ENCODE measurements at places on chromosomes 5 and 9. TPM values are rescaled to one million over a fixed set of nuclear protein-coding genes. Genes with fewer than 3 reads are reported as not detected.
A peak's percentile ranks its signal among the peaks of the same experiment; 100 is the strongest.

The AFF4 gene
- 63.6 TPM for total RNA-seq

The AIF1L gene
- total RNA-seq: 95.1 TPM

- H3K27ac ChIP-seq: no peak overlapping the region
- H3K27me3 ChIP-seq: no peaks in the 10 kb centered on the region
- no peaks in the 10 kb centered on the region for H3K36me3 ChIP-seq
Observed at GRCh38 chr9:12930906-12931305, 156.1 kb downstream of the LURAP1L start.

GRCh38 chr5:979100-979817 is 29.3 kb upstream of the NKD2 start:
- no peak for DNase-seq
- H3K36me3 ChIP-seq: no peaks in the 10 kb centered on the region
- H3K4me1 ChIP-seq: peaks cover 21% of the 10 kb centered on the region
- H3K4me3 ChIP-seq: no peak overlapping the region

- H3K4me1 ChIP-seq: peaks cover 28% of the 10 kb centered on the region
- H3K36me3 ChIP-seq: no peaks in the 10 kb centered on the region
- DNase-seq: no peak
- H3K4me3 ChIP-seq: no peak overlapping the region
- peaks cover 100% of the 10 kb centered on the region for H3K27me3 ChIP-seq
- H3K27ac ChIP-seq: no peak overlapping the region
Observed at GRCh38 chr5:73433982-73434342, 14.6 kb downstream of the FOXD1 start.

DNA sequence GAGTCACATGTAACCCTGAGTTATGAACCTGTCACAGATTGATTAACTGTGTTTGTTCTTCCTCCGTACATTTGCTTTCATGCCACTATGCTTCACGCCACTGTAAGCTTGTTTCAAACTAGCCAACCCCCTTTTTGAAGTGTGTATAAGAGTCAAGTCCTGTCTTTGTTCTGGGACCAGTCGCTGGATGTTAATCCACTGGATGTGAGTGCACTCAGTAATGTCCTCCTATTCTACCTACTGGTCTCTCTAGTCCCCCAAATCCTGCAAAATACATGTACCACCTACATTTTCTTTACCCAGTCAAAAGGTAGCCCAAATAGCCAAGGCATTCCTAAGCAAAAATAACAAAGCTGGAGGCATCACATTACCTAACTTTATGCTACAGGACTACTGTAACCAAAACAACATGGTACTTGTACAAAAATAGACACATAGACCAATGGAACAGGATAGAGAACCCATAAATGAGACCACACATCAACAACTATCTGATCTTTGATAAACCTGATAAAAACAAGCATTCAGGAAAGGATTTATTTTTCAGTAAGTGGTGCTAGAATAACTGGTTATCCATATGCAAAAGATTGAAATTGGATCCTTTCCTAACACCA is 1139.1 kb upstream of the SEMA6A start:
- DNase-seq: no peak
- H3K27me3 ChIP-seq: no peaks in the 10 kb centered on the region
- no peaks in the 10 kb centered on the region for H3K4me1 ChIP-seq
- H3K4me3 ChIP-seq: no peak overlapping the region
- H3K27ac ChIP-seq: no peak overlapping the region

DNA sequence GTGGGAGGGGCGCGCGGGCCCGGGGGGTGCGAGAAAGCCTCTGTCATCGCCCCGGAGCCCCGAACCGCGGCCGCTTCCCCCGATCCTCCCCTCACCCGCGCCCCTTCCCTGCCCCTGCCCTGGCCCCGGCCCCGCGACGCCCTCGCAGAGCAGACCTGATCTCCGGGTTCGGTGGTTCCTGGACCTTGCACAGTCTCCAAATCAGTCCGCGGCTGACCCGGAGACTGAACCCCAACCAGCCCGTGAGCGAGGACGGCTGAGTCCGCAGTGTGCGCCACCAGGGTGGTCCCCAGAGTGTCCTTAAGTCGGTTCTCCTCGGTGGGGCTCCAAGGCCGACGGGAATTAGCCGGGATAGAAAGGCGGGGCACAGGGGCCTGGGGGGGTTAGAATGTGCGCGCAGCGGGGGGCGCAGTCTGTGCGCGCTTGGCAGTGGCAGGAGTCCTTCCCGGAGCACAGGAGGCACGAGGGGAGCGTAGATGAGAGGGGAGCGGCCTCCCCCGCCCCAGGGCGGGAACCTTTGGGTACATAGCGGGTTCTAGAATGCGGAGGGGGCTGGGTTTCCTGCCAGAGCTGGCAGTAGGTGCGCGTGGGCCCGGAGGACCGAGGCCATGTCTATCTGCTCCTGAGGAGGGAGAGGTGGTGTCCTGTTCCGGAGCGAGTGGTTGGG is 779 bp downstream of the PKN3 start:
- H3K4me3 ChIP-seq: peak overlapping the region; percentile 84
- H3K36me3 ChIP-seq: no peaks in the 10 kb centered on the region
- H3K27ac ChIP-seq: no peak overlapping the region
- H3K4me1 ChIP-seq: no peaks in the 10 kb centered on the region
- DNase-seq: peak; percentile 82

- peak overlapping the region; percentile 10 for H3K4me3 ChIP-seq
- H3K27ac ChIP-seq: no peak overlapping the region
- no peaks in the 10 kb centered on the region for H3K36me3 ChIP-seq
- H3K4me1 ChIP-seq: peaks cover 21% of the 10 kb centered on the region
Observed at GRCh38 chr9:68755752-68756151, 50.7 kb downstream of the PIP5K1B start.

All from neural progenitor cell (in vitro differentiated cells).